Osteoblast (primary cell): ENCODE measurements at places on chromosomes 1 and 21. TPM values are rescaled to one million over a fixed set of nuclear protein-coding genes. Genes with fewer than 3 reads are reported as not detected.

The CRP gene
- not detected in 2 replicates for total RNA-seq

The CHI3L2 gene
- 2.4 and 2.9 TPM in 2 replicates for total RNA-seq

The C21orf91 gene
- 18.1 and 19.7 TPM in 2 replicates for total RNA-seq

The PAPPA2 gene
- 3.5 and 5.8 TPM in 2 replicates for total RNA-seq

The GNAT2 gene
- total RNA-seq: 0.29 and 0.72 TPM in 2 replicates

The KRTAP19-3 gene
- total RNA-seq: not detected in 2 replicates

The C1orf159 gene
- total RNA-seq: 5.4 and 8.5 TPM in 2 replicates

The NR1I3 gene
- not detected in 2 replicates for total RNA-seq

The FMOD gene
- 2.9 and 5.9 TPM in 2 replicates for total RNA-seq

The OR2L5 gene
- total RNA-seq: not detected in 2 replicates

The OLIG2 gene
- not detected in 2 replicates for total RNA-seq

DNA sequence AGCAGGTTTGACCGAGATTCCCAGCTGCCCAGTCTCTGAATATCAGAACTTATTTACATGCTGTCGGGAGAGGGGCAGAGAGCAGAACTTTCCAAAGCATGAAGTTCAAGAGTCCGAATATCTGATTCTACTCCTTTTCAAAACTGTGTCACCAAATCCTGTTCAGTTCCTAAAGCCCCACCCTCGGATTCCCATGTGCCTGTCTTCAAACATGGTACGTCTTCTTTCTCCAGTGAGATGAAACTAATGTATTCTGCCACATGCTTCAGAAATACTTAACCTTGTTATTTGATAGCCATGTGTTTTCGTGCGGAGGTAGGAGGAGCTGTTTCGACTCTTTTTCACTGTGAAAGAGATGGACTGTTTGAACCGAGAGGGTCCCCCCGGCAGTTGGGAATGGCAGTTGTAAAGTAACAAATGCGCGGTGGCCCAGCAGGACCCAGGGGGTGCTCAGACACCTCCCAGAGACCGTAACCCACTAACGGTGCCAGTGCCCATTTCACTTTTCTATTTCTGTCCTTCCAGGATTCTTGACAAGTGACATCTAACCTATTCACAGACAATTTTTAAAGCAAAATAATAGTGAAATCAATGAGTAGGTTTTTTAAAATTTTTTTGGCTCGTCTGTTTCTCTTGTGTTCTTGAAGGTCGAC is 67.2 kb downstream of the ZBTB18 start:
- H3K36me3 ChIP-seq: no peaks in the 10 kb centered on the region
- peaks cover 13% of the 10 kb centered on the region for H3K4me1 ChIP-seq
- no peak for DNase-seq
- peaks cover 23% of the 10 kb centered on the region for H3K27me3 ChIP-seq
- H3K4me3 ChIP-seq: no peak overlapping the region

DNA sequence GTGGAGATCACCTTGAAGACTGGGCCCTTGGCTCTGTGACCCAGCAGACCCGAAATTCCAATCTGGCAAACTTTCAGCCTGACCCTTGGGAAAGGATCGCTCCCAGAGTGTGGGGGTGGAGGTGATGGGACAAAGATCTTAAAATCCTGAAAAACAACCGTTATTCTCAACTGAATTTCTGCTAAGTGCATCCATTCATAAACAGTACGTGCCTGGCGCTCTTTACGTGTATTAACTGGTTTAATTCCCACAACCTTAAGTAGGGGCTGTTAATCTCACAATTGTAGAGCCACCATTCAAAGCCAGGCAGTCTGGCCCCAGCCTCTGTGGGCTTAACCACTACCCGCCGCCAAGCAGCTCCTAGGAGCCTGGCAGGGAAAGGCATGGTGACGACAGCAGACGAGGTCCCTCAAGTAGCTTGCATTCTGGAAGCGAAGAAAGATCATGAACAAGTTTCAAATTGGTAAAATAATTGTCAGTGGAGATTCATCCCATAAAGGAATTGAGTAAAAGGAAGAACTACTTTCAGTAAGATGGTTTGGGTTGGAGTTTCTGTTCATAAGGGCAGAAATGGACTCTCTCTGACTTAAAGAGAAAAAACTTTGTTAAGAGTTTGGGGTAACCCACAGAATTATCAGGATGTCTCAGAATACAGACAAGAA is 11.4 kb upstream of the RGS16 start:
- no peaks in the 10 kb centered on the region for H3K36me3 ChIP-seq
- peaks cover 4% of the 10 kb centered on the region for H3K27me3 ChIP-seq
- H3K4me3 ChIP-seq: peak overlapping the region; percentile 70
- H3K4me1 ChIP-seq: peaks cover 20% of the 10 kb centered on the region

- H3K27me3 ChIP-seq: no peaks in the 10 kb centered on the region
- H3K27ac ChIP-seq: no peak overlapping the region
- DNase-seq: no peak
- H3K4me3 ChIP-seq: no peak overlapping the region
These were observed 9.6 kb downstream of the FAAP20 start for GRCh38 chr1:2184934-2185333.

DNA sequence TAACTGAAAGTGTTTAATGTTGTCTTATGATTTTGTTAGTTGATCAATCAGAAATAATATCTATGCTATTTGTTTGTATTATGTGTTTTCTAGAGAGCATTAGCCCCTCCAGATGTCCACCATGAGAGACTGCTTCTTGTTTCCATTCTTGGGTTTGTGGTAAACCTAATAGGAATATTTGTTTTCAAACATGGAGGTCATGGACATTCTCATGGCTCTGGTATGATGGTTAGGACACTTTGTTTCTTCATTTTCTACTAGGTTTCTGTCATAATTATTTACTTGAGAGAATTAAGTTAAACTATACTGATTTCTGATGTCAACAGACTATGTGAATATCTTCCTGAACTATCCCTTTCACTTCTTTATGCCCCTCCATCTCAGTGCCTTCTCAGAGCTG is 16.1 kb downstream of the SLC30A7 start:
- H3K4me1 ChIP-seq: no peaks in the 10 kb centered on the region
- H3K27ac ChIP-seq: no peak overlapping the region
- H3K36me3 ChIP-seq: peaks cover 75% of the 10 kb centered on the region
- no peaks in the 10 kb centered on the region for H3K27me3 ChIP-seq

- H3K36me3 ChIP-seq: no peaks in the 10 kb centered on the region
- H3K4me3 ChIP-seq: no peak overlapping the region
- H3K27me3 ChIP-seq: no peaks in the 10 kb centered on the region
- no peak overlapping the region for H3K27ac ChIP-seq
These were observed 393.0 kb upstream of the PLXNA2 start for GRCh38 chr1:208637181-208637580.

DNA sequence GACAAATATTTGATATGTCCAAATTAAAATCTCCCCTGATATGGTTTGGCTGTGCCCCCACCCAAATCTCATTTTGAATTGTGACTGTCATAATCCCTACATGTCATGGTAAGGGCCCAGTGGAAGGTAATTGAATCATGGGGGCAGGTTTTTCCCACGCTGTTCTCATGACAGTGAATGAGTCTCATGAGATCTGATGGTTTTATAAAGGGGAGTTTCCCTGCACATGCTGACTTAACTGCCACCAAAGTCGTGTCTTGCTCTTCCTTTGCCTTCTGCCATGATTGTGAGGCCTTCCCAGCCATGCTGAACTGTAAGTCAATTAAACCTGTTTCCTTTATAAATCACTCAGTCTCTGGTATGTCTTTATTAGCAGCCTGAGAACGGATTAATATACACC is 207.0 kb downstream of the BARHL2 start:
- H3K36me3 ChIP-seq: no peaks in the 10 kb centered on the region
- DNase-seq: no peak
- H3K4me1 ChIP-seq: no peaks in the 10 kb centered on the region
- H3K27ac ChIP-seq: no peak overlapping the region

DNA sequence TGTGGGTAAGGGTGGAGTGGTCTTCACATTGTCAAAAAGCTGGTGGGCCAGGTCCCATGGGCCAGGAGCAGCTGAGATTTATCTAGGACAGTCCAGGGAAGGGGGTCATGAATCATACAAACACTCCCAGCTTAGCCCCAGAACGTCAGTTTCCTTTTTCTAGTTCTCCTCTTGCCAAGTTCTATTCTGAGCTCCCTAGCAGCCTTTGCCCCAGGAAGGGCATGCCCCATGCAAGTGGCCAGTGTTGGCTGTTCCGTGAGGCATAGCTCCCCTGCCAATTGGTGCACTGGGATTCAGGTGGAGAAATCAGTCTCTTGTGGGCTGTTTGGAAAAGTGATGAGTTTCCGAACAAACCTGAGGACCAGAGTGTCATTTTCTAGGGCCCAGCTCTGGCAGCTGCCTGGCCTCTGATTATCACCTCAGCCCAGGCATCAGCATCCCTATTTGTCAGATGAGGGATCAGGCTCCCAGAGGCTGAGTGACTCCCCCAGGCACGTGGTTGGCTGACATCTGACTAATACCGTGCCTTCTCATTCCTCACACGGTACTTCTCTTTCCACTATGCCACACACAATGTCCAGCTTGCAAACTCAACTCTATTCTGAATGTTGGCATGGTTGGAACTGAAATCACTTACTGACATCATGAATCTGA is 14.2 kb upstream of the MYOM3 start:
- peaks cover 3% of the 10 kb centered on the region for H3K4me1 ChIP-seq
- H3K4me3 ChIP-seq: no peak overlapping the region
- DNase-seq: no peak
- H3K36me3 ChIP-seq: no peaks in the 10 kb centered on the region

DNA sequence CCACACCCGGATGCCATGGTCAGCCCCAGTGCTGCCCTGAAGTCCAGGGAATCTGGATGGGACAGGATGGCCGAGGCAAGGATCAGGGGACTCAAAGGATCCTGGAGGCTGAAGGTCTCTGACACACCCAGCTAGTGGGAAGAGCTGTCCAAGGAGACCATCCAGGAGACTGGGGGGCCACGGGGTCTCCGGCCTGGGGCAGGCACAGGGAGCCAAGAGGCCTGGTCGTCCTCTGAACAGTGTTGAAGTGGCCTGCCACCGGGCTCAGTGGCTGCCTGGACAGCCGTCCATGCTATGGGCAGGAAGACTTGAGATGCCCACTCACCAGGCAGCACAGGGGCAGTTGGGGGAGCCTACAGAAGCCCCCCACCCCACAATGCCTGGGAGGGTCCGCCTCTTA is 41.9 kb downstream of the MEGF6 start:
- no peaks in the 10 kb centered on the region for H3K36me3 ChIP-seq
- H3K27me3 ChIP-seq: no peaks in the 10 kb centered on the region
- no peak overlapping the region for H3K27ac ChIP-seq
- no peaks in the 10 kb centered on the region for H3K4me1 ChIP-seq
- DNase-seq: no peak
- no peak overlapping the region for H3K4me3 ChIP-seq

GRCh38 chr1:203828002-203828401 is 32.6 kb downstream of the ZBED6 start:
- H3K27me3 ChIP-seq: no peaks in the 10 kb centered on the region
- H3K36me3 ChIP-seq: peaks cover 76% of the 10 kb centered on the region
- DNase-seq: no peak
- peaks cover 4% of the 10 kb centered on the region for H3K4me1 ChIP-seq
- H3K27ac ChIP-seq: peak overlapping the region; percentile 13

GRCh38 chr1:211900441-211900840 is 69.9 kb upstream of the LPGAT1 start:
- DNase-seq: no peak
- no peaks in the 10 kb centered on the region for H3K27me3 ChIP-seq
- no peaks in the 10 kb centered on the region for H3K36me3 ChIP-seq
- no peaks in the 10 kb centered on the region for H3K4me1 ChIP-seq
- H3K4me3 ChIP-seq: no peak overlapping the region

GRCh38 chr1:30339866-30340265 is 383.5 kb downstream of the MATN1 start:
- no peaks in the 10 kb centered on the region for H3K4me1 ChIP-seq
- no peaks in the 10 kb centered on the region for H3K36me3 ChIP-seq
- H3K27ac ChIP-seq: no peak overlapping the region
- H3K4me3 ChIP-seq: no peak overlapping the region
- no peaks in the 10 kb centered on the region for H3K27me3 ChIP-seq
- no peak for DNase-seq

DNA sequence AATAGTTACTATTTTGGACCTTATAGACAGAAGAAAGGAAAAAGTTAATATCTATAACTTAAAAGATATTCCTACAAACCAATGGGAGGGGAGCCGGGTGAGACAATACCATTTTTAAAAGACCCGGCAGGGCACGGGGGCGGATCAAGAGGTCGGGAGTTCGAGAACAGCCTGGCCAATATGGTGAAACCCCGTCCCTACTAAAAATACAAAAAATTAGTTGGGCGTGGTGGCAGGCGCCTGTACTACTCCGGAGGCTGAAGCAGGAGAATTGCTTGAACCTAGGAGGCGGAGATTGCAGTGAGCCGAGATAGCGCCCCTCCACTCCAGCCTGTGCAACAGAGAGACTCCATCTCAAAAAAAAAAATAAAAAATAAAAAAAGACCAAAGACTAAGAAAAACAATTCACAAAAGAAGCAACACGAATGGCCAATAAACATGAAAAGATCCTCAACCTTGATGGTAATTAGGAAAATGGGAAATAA is 1.2 kb upstream of the PSMB2 start:
- H3K27me3 ChIP-seq: peaks cover 25% of the 10 kb centered on the region
- DNase-seq: no peak
- no peaks in the 10 kb centered on the region for H3K36me3 ChIP-seq
- H3K27ac ChIP-seq: peak overlapping the region; percentile 97
- peaks cover 30% of the 10 kb centered on the region for H3K4me1 ChIP-seq

GRCh38 chr1:208778417-208778816 is 534.2 kb upstream of the PLXNA2 start:
- no peaks in the 10 kb centered on the region for H3K27me3 ChIP-seq
- no peaks in the 10 kb centered on the region for H3K4me1 ChIP-seq
- H3K27ac ChIP-seq: no peak overlapping the region
- H3K4me3 ChIP-seq: no peak overlapping the region
- H3K36me3 ChIP-seq: no peaks in the 10 kb centered on the region
- DNase-seq: no peak

GRCh38 chr1:205531191-205532025 is 26.9 kb downstream of the CDK18 start:
- H3K27ac ChIP-seq: no peak overlapping the region
- peaks cover 8% of the 10 kb centered on the region for H3K27me3 ChIP-seq
- peak; percentile 55 for DNase-seq

DNA sequence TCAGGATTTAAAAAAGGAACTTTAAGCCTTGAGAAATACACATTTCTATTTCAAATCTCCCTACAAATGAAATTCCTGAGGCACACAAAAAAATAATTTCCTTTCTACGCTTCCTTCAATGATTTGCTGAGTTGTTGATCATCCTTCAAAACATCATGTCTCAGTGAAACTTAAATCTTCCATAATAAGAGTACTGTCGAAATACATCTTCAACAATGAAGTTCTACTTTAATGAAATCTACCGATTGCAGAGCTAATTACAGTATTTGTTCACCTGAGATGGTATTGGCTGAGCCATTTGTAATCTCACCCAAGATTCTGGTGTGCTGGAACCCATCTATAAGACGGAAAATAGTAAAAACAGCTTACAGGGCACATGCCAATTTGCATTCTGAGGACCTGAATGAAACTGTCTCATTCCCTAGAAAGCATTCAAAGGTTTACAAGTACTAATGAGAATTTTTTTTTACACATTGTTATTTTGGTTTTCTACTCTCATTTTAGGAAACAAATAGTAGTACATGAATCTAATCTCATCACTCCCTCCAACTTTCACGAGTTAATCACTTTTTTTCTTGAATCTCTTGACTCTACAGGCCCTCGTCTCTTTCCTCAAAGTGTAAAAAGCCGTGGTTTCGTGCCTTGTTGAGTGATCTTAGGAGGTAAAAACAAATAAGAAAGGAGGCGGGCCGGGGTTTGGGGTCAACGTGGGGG is 1.1 kb downstream of the CHML start:
- peaks cover 11% of the 10 kb centered on the region for H3K4me1 ChIP-seq
- no peaks in the 10 kb centered on the region for H3K27me3 ChIP-seq
- H3K4me3 ChIP-seq: peak overlapping the region; percentile 79
- H3K36me3 ChIP-seq: peaks cover 7% of the 10 kb centered on the region
- H3K27ac ChIP-seq: no peak overlapping the region
- peak; percentile 65 for DNase-seq
